ENCODE measurements at places on chromosomes 4 and X.

DNA sequence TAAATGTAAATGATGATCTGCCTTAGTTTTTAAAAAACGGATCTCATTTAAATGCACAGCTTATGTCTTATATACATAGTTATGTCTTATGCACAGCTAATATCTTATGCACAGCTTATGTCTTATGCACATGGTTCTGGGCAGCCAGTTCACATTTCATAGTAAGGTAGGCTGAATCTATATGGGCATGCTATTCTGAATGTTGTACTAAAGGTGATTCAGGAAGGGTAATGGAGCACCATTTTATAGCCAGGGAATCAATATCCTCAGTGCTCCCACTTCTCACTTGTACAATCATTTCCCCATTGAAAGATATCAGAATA lies 77.9 kb upstream of the MID1 start:
- DNase-seq: no peak

- DNase-seq: no peak
These were observed 14.8 kb downstream of the ELOVL6 start for GRCh38 chr4:110183643-110184042.

DNA sequence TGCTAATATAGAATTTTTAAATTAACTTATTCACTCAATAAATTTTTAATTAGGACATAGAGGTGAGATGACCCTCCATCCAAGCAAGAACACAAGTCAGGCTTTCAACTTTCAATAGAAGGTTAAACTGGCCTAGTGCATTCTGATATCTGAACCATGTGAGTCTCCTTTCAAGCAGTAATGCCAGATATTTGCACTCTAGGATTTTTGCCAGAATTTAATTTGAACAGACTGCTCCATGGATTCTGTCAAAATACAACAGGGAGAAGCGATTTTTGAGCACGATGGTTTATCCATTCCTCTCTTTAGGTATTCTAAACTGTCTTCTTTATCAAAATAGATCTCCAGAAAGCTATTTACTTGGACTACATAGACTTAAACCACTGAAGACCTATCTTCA lies 72.0 kb upstream of the DCLK2 start:
- DNase-seq: no peak

GRCh38 chrX:115177932-115178331 lies 11.3 kb upstream of the RBMXL3 start:
- no peak for DNase-seq

DNA sequence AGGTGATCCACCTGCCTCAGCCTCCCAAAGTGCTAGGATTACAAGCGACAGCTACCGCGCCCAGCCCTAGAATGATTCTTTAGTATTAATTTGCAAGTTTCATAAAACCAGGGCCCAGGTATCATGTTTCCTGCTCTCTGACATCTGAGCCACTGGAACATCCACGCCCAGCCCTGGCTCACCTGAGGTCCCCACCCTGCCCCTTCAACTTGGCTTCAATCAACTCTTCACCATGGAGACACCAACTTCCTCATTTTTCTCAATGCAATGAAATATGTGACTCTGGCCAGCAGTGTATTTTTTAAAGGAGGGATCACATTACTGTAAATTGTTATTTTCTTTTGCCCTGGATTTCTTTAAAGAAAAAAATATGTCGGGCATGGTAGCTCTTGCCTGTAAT lies 3.9 kb downstream of the PRSS12 start:
- DNase-seq: peak; percentile 28

All from RWPE1 (cell line).